Activated CD4-positive, alpha-beta T cell treated with anti-CD3 and anti-CD28 coated beads, Interleukin-2, Interleukin-4, amounts not matched to agents 100 ng/mL and 50 ng/mL, durations not matched to agents 16 hours and 8 hours (primary cell): ENCODE measurements at places on chromosomes 7 and 10.

DNA sequence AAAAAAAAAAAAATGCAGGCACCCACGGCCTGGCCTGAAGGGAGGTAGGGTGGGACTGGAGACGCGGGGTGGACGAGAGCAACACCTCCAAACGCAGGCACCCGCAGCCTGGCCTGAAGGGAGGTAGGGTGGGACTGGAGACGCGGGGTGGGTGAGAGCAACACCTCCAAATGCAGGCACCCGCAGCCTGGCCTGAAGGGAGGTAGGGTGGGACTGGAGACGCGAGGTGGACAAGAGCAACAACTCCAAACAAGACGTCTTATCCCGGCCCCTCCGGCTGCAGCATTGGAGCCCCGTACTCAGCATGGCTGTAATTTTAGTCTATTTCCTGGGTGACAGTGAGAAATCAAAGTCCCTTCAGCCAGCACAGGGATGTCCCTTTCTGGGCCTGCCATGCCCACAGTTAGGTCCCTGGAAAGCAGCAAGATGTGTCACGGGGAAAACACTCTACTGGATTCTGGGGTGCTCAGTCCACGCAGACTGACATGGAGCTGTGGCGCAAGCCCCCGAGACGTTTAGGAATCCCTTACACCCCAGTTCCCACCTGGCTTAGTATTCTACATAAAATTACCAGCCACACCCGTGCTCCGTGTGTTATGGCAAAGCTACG, 119.9 kb downstream of the WDR37 start:
- DNase-seq = no peak

DNA sequence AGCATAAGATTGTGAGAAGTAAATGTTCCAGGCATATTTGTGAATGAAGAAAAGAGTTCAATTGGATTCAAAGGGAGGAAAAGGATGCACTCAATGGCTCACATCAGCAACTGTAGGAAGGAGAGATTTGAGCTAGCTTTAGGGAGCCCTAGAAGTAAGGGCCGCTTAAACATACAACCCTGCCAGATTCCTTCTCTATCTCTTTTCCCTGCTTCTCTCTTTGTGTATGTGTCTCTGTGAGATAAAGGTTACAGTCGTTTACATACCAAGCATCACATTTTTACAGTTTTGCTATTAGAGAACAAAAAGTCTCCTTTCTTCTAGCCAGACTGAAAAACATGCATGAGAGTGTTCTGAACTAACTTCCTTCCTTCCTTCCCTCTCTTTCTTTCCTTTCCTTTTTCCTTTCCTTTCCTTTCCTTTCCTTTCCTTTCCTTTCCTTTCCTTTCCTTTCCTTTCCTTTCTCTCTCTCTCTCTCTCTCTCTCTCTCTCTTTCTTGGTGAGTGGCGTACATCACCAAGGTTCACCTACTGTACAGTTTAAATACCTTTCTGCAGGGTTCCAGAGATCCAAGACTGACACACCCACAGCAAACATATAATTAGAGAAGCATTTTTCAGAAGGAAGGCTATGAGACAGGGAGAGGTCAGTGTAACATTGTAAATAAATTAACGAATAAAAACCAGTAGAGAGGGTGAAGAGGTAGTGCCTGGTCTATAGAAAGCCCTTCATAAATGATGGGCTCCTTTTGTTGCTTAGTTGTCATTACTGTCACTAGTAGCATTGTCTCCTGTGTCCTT, 240.4 kb downstream of the ARL4A start:
- no peak for DNase-seq

DNA sequence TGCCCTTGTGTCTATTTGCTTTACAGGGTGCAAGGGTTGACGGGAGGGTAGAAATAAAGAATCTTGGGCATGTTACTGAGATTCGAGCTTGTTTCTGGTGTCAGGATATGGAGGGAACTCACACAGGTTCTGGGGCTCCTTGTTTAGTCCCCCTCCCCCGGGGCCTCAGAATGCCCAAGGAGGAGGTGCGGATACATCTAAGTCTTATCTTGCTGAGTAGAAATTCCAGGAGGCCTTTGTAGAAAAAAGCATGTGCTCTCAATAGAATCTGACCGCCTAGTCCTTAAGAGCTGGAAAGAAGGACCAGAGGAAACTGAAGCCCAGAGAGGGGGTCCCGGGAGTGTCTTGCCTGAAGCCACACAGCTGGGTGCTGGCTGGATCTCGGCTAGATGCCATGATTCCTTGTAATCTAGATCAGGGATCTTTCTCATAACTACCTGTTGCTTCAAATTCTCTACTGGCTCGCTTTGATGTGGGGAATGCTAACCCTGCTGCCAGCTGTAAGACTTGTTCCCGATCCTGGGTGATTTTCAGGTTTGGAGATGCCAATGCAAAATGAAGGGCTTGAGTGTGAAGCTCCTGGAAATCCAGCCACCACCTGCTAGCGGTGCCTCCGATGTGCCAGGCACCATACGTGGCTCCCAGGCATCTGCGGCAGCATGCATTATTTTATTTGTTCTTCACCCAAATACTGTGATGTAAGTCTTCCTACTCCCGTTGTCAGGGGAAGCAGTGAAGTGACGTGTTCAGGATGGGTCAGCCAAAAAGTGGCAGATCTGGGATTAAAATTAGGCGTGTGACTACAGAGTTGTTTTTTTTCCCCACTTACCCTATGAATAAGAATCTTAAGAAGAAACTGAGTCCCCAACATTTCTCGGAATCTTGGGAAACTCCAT, 226.0 kb downstream of the TCF7L2 start:
- DNase-seq = no peak

DNA sequence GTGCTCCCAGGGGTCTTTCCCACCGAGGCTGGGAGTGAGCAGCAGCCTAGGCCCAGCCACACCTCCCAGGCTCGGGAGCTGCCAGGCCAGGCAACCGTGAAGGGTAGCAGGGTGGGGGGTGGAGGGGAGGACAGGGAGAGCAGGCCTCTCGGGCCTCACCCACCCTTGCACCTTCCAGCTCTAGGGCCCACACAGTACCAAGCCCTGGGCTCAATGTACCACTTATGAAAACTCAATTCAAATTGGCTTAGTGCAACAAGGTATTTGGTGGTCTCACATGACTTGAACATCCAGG, 127.4 kb downstream of the FAM53B start:
- no peak for DNase-seq

DNA sequence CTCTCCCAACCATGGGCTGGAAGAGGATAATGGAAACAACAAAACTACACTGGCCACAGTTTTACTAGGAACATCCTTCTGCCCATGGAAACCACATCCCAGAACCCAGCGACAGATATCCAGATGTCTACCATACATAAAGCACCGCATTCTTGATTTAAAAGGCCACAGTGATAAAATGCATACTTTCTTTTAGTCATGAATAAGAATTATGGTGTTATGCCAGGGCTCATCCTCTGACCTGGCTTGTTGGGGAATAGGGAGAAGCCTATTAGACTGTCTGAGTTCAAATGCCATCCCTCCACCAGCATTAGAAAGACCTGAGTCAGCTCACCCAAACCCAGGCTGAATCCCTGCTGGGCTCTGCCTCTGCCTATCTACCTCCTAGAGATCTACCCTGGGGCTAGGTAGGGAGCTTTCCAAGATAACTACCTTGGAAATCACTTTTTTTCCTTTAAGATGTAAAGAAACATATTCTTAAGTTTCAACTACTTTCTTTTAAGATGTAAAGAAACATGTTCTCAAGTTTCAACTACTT, 5.2 kb downstream of the ABCA13 start:
- DNase-seq = no peak
